Effector memory CD8-positive, alpha-beta T cell (primary cell): ENCODE measurements at places on chromosomes 2 and 18.

DNA sequence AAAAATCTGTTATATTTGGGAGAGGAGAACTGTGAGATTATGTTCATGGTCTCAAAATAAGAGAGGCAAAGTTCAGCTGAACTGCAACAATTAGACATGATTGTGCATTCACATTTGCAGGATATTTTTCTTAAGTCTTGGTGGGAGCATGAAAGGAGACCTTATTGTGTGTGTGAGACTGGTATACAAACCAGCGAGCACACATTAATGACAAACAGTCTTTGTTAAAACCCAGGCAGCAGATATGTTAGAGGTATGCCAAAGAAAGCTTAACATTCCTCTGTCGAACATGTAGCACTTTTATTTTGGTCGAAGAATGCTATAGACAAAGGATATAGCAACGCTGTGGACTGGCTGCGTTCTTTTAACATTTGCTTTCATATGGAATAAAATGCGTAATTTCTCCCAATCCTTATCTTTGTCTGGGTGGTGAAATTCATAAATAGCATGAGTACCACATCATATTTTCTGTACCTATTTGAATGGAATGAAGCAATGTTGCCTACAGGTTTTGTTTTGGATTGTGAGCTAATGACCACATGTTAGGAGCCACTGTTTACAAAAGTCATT lies 88.4 kb downstream of the ICOS start:
- no peak for DNase-seq

DNA sequence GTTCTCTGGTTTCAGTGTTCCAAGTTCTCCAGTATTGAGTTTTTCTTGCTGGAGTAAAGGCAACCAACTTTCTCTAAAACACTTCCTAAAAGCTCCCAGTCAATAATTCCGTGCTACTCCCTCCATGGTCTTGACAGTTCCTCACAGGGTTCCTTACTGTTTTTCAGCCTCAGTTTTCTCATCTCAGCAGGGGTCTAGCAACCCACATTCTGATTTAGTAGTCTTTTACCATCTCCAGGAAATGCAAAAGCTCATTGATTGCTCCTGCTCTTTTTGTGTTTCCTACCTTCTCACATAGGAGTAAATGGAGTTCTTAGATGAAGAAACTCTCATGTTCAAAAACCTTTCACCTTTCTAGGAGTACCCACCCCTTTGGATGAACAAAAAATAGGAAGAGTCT lies 978.8 kb upstream of the POU3F3 start:
- no peak for DNase-seq

- no peak for DNase-seq
These were observed 17.7 kb downstream of the BOK start for GRCh38 chr2:241576293-241576654.

DNA sequence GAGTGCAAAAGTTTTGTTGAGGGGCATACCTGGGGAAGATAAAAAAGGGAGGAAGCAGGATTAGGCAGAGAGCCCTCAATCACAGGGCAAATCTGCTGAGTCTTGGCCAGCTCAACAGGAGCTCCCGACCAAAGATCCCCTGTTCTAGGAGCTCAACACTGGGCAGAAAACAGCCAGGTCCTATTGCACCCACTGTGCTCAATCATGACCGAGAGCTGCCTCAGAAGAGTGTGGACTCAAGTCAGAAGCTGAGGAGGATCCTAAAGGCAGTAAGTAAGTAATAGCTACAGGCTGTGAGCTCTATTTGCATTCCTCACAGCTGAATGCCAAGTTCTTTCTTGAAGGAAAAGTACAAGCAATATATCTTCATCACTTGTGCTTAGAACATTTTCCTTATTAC lies 334.4 kb upstream of the NRP2 start:
- no peak for DNase-seq

- DNase-seq, result no peak
These were observed 401.0 kb upstream of the ZEB2 start for GRCh38 chr2:144920755-144921530.

GRCh38 chr2:7270011-7270431 lies 352.8 kb downstream of the RNF144A start:
- no peak for DNase-seq

GRCh38 chr18:44679056-44679913 lies 1.4 kb upstream of the SETBP1 start:
- DNase-seq, result peak; percentile 64

DNA sequence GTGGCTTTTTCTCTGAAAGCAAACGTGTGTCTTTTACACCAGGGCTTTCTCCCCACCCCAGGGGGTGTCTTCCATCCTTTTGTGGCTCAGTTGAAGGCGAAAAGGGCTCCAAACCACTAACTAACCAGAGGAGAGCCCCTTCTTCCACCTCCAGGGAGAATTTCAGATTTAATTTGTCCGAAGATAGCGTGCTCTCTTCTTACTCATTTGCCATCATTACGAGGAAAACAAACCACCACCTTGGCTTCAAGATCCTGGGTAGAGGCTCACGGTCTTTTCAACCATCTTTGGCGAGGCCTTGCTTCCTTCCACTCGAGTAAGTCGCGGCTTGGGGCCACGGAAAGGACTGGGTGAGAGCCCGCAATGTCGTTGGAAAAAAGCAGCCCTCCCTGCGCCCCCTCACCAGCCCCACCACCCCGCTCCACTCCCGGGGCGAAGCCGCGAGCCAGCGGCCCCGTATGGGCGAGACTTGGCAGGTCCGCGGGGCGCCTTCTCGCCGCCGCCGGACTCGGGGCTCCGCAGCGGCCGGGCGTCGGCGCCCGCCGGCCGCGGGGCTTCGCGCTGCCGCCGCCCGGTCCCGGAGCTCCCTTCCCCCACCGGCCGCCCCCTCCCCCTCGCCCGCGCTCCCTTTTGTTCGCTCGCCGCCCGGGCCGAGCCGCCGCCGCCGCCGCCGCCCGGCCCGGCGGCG lies 1.7 kb upstream of the ZNF532 start:
- DNase-seq, result no peak

DNA sequence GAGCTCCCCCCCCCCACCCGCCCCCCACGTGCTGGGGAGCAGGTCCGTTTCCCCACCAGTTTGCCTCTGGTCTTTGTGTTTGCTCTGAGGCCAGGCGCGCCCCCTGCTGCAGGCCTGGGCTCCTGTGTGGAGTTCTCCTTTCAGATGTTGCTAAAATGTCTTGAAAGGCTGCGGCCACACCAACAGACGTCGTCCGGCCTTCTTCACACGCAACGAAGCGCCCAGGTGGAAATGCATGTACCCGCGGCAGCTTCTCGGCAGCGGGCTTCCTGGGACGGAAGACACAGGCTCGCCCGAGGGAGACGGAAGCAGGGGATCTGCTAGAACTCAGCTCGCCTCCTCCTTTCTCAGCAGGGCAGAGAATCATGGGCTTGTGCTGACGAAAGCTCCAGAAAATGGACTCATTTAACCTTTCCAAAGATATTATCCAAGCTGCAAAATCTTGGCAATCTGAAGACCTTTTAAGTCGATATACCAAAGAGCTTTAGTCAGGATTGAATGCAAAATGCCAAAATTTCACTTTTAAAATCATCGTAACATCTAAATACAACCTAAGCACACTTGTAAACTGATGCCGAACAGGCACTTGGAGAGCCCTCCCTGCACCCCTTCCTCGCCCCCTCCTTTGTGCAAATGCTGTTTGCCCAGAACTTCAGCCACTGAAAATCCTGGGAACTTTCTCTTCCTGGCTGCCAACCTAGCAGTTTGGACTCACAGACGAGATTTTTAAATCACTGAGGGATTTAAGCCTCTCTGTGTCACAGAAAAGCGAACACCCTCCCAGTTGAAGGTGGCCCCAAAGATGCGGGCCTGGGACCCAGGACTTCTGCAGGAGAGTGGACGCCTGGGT lies 125.5 kb upstream of the ZNF516 start:
- DNase-seq, result no peak

DNA sequence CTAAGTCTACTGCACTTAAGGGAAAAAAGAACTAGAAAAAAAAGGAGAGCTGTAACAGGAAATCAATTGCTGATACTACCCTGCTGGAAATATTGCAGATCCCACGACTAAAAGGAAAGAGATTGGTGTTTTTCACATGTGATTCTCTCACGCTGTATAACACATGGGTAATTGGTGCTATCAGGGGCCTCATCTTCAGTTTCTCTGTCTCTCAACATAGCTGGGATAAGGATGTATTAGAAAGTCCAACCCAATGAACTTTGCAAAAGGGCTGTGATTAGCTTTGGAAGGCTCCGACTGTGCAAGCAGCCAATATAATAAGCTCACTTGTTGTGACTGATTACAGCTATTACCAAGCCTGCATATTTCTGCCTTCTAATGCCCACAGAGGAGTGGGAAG lies 133.4 kb downstream of the NRP2 start:
- no peak for DNase-seq

- DNase-seq, result no peak
These were observed 316.2 kb downstream of the CDH2 start for GRCh38 chr18:27860701-27861107.

GRCh38 chr2:16025211-16025875 lies 85.0 kb downstream of the MYCN start:
- no peak for DNase-seq

DNA sequence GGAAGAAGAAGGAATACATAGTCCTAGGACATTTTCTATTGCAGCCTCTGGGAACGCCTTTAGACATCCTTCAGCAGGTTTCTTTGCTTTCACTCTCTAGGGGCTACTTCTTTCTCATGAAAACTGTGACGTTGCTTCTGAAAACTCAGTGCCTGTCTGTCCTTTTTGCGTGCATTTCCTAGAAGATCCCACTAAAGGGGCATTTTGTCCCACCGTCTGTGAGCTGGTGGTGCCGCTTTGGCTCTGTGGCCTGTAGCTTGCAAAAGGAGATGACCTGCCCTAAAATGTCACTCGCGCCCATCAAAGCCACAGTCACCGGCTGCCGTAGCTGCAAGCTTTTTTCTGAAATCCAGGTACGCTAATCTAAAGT lies 579 bp downstream of the STAT4 start:
- no peak for DNase-seq

- no peak for DNase-seq
These were observed 55.6 kb upstream of the DLGAP1 start for GRCh38 chr18:4510711-4511110.

DNA sequence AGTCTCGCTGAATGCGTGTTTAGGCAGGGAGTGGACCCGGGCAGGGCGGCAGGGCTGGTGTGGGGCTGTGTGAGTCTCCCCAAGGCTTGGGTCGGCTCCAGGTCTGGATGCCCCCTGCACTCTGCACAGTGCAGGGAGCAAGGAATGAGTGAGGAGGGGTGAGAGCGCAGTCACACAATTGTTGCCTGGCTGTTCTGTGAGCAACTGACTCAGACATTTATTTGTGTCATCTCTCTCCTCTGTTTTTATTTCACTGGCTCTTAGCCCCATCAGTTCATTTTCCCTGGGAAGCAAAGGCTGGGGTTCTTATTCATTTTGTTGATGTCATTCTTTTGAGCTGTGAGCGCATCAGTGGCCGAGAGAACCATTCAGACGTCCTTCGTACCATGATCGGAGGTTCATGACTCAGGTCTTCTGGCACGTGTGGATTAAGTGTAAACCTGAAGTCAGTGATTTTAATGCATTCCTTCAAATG lies 61.1 kb downstream of the GATA6 start:
- DNase-seq, result no peak

GRCh38 chr2:10877651-10878111 lies 34.1 kb upstream of the KCNF1 start:
- DNase-seq, result no peak

GRCh38 chr2:48694149-48694548 lies 61.4 kb downstream of the LHCGR start:
- DNase-seq, result no peak

DNA sequence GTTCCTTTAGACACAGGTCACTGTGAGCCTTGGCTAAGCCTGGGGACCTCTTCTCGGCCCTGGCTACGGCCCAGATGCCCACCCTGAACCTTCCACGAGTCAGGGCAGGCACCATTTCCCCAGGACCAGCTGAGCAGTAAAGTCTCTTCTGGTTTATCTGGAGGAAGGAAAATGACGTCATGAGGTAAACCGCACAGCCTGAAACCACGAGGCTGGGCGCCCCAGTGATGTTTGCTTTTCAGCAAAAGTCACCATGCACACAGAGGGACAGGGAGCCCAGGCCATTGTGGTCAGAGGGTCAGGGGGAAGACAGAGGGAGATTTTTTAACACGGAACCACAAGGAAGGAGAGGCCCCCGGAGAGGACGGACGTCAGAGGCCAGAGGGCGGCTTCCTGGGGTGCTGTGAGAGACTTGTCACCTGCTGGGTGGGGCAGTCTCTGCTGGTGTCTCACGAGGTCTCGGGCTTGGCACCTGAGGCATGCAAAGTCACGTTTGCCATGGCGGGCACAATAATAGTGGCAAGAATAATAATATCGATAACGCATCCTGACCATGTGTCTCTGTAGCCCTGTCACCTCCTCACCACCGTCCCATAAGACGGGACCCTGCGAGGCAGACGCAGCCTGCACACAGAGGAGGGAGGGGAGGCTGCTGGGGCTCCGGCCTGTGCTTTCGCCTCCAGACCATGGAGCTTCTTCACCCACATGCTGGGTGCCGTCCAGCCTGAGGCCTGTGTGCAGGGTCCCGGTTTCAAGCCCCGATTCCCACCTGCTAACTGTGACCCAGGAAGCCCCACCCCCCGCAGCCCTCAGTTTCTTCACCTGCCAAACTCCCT lies 33.2 kb upstream of the FOSL2 start:
- peak; percentile 89 for DNase-seq

- no peak for DNase-seq
These were observed 39.6 kb downstream of the MBD2 start for GRCh38 chr18:54184836-54185235.

- DNase-seq, result no peak
These were observed 695.9 kb upstream of the LRRTM4 start for GRCh38 chr2:78218066-78218465.

GRCh38 chr2:12232876-12233275 lies 483.9 kb upstream of the TRIB2 start:
- DNase-seq, result no peak

DNA sequence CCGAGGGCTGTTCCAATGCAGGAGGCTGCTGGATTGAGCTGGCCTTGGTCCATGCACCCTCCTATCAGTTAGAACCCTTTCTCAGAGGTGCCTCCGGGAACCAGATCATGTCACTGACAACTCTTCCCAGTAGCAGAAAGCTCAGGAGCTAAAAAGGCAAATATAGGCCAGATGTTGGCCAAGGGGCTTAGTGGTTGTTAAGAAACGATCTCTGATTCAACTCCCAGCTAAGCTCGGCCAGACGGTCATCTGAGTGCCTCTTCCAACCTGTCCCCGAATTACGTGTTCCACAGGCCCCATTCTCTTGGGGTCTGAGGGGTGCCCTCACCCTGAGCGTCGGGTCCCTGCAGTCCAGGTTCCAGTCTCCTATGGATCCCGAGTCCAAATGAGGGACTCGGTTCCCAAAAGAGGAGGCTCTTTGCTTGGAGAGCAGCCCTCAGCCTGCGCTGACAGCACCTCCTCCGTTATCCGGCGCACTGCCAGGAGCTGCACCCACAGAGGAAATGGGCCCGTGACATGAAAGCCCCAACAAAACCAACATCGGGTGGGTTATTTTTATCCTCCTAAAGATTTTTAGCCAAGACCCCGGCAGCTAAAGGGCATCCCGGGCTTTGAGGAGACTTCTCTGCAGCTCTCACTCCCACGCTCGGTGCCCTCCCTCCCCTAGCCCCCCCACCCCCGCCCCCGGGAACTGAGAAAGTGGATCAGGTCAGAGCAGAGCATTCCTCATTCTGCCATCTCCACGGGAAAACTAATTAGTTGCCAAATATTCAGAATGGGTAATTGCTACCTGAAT lies 106.6 kb upstream of the ID2 start:
- DNase-seq, result peak; percentile 58
